AG04449 (cell line): ENCODE measurements at places on chromosomes 2 and 18.

GRCh38 chr2:241985986-241986329 is 116.4 kb downstream of the RTP5 start:
- DNase-seq: no peak

DNA sequence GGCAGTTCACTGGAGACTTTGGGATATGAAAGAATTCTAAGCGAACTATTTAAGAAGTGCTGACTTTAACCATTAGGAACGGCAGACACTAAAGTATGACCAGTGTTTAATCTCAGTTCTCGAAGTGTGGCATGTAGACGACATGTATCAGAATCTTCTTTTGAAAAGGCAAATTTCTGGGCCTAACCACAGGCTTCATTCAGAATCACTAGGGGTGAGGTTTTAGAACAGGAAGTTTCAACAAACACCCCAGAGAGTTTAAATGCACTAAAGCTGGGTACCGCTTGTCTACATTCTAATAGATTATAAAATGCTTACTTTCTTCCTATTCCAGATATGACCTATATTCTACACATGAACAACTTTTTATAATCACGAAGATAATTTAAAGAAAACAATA is 180.3 kb downstream of the ANKRD44 start:
- no peak for DNase-seq

- DNase-seq: peak; percentile 12
These were observed 77.3 kb downstream of the SRBD1 start for GRCh38 chr2:45533771-45534170.

GRCh38 chr2:133819906-133820305 is 251.6 kb upstream of the NCKAP5 start:
- DNase-seq: no peak

GRCh38 chr2:214750529-214750928 is 59.0 kb downstream of the BARD1 start:
- DNase-seq: no peak

DNA sequence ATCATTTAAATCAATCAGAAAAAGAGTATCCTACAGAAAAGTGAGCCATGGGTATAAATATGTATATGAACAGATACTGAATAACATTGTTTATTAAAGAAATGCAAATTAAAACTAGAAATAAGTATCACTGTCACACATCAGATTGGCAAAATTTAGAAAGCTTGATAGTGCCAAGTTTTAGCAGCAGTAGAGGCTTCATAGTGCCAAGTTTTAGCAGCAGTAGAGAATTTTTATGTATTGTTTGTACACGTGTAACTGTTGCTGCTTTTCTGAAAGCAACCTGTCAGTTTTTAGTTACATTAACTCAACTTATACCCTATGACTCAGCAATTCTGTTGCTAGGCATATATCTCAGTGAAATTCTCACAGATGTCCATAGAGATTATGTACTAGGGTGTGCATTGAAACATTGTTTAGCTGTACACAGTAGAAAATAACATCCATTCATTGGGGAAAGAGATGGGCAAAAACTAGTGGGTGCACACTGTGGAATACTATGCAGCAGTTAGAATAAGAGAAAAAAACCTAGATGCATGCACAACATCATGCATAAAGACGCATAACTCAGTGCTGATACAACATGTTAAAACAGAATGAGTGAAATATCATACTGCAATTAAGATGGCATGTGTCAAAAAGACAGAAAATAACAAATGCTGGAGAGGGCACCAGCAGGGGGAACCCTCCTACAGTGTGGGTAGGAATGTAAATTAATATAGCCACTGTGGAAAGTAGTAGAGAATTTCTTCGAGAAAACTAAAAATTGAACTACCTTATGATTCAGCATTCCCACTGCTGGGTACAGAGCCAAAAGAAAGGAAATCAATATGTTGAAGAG is 294.5 kb upstream of the NT5C1B start:
- DNase-seq: no peak

- no peak for DNase-seq
These were observed 345.0 kb upstream of the ACVR2A start for GRCh38 chr2:147499785-147500184.

GRCh38 chr2:19099181-19099580 is 259.2 kb downstream of the OSR1 start:
- DNase-seq: no peak
